ENCODE measurements at places on chromosomes 5 and 9. TPM values are rescaled to one million over a fixed set of nuclear protein-coding genes. Genes with fewer than 3 reads are reported as not detected.

DNA sequence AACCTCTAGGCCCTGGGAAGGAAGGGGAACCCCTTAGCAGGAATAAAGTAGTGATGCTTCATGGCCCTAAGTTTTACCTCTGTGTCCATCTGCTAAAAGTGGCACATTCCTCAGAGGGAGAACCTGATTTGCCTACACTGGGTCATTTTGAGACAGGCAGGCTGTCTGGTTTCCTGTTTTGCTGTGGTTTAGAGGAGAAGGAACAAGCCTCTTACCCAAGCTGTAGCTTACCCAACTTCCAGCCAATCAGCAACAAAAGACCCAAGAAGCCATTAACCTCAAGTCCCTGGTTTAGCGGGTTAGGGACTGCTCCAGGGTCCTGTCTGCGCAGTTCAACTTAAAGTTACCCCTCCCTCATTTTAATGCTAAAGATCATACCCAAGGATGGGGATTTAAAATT lies 411.0 kb downstream of the MAT2B start:
- H3K27ac ChIP-seq: no peak overlapping the region
- H3K4me3 ChIP-seq: no peak overlapping the region
- H3K36me3 ChIP-seq: no peaks in the 10 kb centered on the region
- DNase-seq: no peak
- no peaks in the 10 kb centered on the region for H3K4me1 ChIP-seq
- no peaks in the 10 kb centered on the region for H3K27me3 ChIP-seq

- no peak overlapping the region for H3K4me3 ChIP-seq
- no peaks in the 10 kb centered on the region for H3K4me1 ChIP-seq
- H3K27me3 ChIP-seq: peaks cover 2% of the 10 kb centered on the region
- no peak overlapping the region for H3K27ac ChIP-seq
- DNase-seq: no peak
Observed at GRCh38 chr5:163407034-163407655, 30.2 kb upstream of the CCNG1 start.

GRCh38 chr5:80777347-80778287 lies 122.8 kb upstream of the DHFR start:
- no peaks in the 10 kb centered on the region for H3K27me3 ChIP-seq
- peaks cover 15% of the 10 kb centered on the region for H3K4me1 ChIP-seq
- no peak for DNase-seq
- no peak overlapping the region for H3K27ac ChIP-seq

DNA sequence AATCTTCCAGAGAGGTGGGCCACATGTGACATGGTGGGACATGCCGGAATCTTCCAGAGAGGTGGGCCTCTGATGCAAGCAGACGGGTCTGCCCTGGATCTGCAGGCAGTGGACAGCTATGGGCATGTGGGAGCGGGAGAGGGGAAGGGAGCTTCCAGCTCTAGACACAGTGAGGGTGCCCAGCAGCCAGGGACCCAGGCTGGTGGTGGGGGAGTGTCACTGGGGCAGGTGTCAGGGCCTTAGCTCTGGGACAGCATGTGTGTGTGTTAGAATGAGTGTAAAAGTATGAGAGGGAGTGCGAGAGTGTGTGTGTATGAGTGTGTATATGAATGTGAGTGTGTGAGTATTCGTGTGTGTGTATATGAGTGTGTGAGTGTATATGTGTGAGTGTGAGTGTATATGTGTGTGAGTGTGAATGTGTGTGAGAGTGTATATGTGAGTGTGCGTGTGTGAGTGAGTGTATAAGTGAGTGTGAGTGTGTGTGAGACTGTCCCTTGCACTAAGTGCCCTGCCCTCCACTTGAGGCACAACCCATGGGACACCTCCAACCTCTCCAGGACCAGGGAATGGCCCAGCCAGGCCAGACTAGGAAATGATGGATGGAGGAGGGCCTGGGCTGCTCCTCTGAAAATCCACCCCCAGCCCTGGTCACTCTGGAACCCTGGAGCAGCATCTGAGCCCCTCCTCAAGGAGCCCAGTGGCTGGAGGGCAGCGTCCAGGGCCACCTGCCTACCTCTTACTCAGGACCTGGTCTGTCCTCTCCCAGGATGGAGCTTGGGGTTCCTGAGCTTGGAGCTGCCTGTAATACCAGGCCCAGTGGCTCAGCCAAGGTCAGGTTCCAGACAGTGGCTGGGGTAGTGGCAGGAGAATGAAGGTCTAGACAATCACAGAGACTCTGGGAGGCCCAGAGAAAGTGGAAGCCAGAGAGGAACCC lies 122.2 kb downstream of the C9orf50 start:
- H3K27me3 ChIP-seq: no peaks in the 10 kb centered on the region
- DNase-seq: no peak
- H3K27ac ChIP-seq: no peak overlapping the region
- peaks cover 7% of the 10 kb centered on the region for H3K36me3 ChIP-seq
- H3K4me3 ChIP-seq: no peak overlapping the region

The FUT7 gene
- total RNA-seq: not detected
